ENCODE measurements at places on chromosomes 13 and 19.

GRCh38 chr13:44275381-44275780, 98.2 kb upstream of the SERP2 start:
- no peak for DNase-seq

DNA sequence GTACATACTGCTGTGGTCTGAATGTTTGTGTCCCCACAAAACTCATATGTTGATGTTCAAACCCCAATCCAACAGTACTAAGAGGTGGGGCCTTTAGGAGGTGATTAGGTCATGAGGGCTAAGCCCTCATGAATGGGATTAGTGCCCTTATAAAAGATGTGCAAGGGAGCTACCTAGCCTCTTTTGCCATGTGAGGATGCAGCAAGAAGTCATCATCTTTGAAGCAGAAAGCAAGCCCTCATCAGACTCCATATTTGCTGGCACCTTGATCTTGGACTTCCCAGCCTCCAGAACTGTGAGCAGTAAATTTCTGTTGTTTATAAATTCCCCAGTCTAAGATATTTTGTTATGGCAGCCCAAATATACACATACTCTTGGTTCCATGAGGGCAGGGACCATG, 33.9 kb downstream of the PEG3 start:
- no peak for DNase-seq

- no peak for DNase-seq
Observed at GRCh38 chr13:110841406-110841805, 73.5 kb downstream of the ANKRD10 start.

DNA sequence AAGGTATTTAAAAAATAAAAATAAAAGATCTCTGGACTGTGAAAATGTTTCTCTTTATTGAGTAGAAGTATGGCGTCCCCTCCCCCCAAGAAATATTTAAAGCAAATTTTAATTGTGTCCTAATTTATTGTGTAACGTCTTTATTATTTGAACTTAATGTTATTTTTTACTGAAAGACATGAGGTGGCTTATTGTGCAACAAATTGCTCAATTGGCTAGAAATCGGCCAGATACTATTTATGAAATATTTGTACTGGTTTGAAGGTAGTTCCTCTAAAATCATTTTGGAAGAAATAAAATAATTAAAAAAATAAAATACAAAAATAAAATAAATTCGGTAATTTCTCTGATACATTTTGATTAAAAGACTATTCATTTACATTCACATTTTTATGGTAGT, 162.3 kb downstream of the DACH1 start:
- DNase-seq: no peak

DNA sequence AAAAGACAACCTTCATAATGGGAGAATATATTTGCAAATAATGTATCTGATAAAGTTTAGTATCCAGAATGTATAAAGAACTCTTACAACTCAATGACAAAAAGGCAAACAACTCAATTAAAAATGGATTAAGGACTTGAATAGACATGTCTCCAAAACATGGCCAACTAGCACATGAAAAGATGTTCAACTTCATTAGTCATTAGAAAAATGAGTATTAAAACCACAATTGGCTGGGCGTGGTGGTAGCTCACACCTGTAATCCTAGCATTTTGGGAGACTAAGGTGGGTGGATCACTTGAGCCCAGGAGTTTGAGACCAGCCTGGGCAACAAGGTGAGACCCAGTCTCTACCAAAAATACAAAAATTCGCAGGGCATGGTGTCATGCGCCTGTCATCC, 18.8 kb upstream of the ZMYM5 start:
- no peak for DNase-seq

DNA sequence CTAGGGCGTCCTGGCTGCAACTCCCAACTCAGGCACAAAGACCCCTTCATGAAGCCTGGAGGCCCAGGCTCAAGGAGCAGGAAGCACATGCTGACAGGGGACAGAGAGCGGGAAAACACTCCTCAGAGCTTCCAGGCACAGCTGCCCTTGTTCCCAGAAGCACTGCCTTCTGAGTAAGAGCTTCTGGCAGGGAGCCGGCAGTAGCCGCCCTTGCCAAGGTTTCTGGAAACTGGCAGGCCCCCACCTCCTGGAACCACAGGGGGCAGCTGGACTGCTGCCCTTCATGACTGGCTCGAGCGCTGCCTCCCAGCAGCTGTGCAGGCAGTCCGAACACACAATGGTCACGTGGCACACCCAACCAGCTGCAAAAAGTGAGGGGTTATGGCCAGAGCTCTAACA, 33.6 kb upstream of the EPHX3 start:
- no peak for DNase-seq

- no peak for DNase-seq
Observed at GRCh38 chr19:55176076-55176475, 4.0 kb downstream of the SYT5 start.

- DNase-seq: no peak
Observed at GRCh38 chr19:46606681-46607447, 5.7 kb downstream of the CALM3 start.

DNA sequence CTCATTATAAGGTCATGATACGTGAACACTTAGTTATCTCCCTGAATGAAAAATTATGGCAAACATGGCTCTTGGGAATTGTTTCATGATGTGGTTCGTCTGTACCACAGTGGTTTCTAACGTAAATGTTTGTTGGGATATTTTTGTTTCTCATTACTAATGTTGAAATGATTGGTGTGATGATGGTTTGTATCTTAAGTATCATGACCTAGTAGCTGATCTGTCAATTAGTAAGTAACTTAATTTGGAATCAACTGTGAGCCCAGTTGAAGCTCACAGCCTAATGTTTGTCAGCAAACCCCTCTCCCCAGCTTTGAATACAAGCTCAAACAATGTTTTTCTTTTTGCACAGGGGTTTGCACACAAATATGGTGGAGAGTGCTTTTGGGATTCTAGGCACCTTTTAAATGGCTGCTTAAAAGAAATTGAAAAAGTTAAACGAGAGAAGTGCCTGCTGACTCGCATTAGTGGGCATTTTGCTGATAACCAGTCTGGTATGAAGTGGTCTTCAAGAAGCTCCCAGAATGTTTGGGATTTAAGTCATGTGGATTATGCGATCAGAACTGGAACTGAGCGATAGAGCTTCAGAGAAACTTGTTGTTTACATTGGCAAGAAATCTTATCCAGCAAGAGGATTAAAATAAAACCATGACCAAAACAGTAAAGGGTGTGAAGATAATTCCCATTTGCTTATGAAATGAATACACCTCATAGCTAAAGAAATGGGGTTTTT, 68.2 kb downstream of the LMO7 start:
- DNase-seq: no peak

Measured in stimulated activated CD8-positive, alpha-beta memory T cell treated with anti-CD3 and anti-CD28 coated beads, Interleukin-2, amount 100 ng/mL, for 1 hour (primary cell).